ENCODE measurements at places on chromosomes 6 and 20.

- DNase-seq, result peak; percentile 15
Observed at GRCh38 chr20:63223121-63223825, 7.3 kb upstream of the YTHDF1 start.

DNA sequence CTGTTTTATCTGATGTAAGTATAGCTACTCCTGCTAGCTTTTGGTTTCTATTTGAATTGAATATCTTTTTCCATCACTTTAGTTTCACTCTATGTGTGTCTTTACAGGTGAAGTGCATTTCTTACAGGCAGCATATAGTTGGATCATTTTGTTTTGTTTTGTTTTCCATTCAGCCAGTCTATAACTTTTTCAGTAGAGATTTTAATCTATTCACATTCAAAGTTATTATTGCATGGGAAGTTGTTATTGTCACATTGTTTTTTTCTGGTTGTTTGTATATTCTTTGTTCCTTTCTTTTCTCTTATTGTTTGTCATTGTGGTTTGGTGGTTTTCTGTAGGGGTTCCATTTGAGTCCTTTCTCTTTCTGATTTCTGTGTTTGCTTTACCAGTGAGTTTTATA, 151.2 kb downstream of the PDE10A start:
- DNase-seq, result no peak

DNA sequence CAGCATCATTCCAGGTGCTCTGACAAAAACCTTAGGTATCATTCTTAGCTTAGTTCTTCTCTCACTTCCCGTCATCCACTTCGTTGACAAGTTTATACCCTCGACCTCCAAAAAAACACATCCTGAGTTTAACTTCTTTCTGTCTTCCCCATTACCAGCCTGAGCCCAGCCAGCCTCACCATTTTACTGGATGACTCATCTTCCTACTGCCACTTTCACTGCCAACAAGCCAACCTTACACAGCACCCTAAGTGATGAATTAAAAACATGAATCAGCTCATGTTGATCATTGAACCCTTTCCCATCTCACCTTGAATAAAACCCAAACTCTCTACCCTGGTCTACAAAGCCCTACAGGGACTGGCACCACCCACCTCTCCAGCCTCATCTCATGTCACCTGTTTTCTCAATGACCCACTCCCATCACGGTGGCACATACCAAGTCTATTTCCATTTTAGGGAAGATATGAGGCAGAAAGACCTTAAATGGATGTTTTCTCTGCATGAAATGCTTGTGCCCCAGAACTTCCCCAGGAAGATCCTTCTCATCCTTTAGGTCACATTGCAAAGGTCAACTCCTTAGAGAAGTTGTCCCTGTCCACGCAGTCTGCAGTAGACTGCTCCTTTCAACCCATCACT, 9.9 kb upstream of the UST start:
- DNase-seq, result no peak

- no peak for DNase-seq
Observed at GRCh38 chr6:34047913-34048867, 97.7 kb downstream of the GRM4 start.

- DNase-seq, result no peak
Observed at GRCh38 chr6:136897071-136897470, 25.0 kb upstream of the SLC35D3 start.

DNA sequence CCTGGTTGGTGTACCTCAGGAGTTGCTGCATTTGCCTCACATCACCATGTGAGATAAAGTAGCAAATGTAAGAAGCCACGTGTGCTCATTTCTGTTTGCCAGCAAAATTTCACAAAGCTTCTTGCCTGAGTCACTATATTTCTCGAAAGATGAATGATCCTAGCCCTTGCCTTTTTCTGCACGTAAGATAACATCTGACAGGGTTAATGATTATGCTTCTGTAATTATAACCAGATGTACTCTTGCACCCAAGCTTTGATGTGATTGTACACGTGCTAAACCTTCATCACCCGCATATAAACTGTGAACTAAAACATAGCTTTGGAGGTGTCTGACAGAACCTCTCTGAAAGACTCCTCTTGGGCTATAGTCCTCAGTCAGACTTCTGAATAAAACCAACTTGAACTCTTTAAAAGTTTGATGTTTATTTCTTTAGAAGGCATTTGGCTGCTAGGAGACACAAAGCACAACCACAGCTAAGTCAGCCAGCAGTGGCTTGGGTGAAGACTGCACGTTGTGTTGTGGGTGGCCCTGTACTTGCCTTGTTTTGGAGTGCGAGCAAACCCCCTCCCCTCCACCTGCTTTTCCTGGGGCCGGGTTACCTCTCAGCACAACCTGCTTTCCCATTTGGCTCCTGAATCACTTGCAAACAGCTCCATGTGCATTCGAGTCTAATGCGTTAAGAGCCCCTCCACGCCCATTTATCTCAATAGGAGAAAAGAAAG, 19.3 kb downstream of the PROKR2 start:
- DNase-seq, result no peak

DNA sequence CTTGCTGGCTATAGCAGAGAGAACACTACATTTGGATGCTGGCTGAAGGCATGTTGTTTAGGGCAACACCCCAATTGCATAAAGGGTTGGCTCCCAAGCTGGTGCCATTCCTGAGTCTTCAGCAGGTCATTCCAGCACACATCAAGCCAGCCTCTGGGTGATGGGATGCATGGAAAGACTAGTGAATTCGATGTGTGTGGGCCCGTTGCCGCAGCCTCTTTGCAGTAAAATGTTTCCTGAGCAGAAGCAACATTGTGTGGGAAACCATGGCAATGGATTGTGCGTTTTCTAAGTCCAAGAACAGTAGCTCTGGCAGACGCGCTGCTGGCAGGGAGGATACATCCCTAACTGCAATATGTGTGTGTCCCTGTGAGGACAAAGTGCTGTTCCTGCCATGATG, 142.4 kb upstream of the SLC24A3 start:
- DNase-seq, result no peak

DNA sequence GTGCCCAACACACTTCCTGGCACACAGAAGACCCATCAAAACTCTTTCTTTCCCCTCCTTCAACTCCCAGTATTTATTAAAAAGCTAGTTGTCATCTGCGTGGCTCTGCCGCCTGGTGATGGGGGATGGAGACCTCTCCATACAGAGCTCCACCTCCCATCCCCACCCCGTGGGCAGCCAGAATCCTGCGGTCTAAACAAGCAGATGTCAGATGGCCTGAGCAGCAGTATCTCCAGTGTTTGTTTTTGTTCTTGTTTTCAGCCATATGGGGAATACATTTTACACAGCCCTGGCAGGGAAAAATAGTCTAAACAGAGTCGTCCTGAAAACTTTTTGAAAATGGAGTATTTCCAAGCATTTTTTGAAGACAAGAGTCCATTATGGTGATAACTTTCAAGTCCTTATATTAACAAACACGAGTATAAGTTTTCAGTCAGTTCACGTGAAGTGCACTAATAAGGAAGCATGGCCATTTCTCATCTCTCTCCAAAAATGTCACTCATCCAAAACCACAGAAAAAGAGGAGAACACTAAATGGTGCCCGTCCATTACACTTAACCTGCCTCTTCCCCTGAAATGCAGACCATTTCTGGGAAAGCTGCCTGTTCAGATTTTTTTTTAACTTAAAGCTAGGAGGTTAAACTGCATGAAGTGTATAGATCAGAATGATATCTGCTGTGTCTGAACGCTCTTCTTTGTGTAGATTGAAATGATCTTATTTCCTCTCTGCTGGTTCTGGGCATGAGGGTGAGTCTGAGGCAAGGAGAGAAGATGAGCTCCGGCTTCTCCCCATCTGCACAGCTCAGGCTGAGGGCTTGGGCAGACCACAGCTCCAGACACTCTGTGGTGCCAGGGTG, 91.0 kb downstream of the TCP11 start:
- DNase-seq, result no peak

DNA sequence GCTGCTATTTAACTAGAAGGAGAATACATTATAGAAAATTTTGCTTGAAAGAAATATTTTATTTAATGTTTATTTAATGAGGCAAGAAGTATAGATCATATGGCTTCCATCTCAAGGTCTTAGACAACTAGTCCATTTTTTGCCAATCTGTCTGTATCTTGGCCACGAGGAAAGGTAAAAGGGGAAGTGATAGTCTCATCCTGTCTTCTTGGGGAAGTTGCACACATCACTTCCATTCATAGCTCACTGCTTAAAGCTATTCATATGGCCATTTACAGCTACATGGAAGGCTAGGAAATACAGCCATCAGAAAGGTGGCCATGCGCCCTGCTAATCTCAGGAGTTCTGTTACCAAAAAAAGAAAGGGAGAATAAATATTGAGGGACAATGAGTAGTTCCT, 50.8 kb downstream of the METTL24 start:
- no peak for DNase-seq
